ENCODE measurements at places on chromosomes 4 and X.

DNA sequence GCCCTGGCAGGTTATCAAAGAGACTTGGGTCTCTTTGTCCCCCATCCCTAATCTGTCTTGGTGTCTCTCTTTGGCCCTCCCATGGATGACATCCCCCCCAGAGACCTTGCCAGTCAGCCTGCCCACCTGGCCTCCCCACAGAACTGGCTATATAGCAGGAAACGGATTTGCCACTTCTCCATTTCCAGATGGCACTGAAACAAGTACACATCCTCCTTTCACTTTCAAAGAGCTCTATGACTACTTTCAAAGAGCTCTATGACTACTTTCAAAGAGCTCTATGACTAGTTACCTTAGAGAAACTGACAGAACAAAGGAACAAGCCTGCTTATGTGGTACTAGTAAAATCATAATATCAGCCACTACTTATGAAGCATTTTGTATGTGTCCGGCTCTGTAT lies 175.3 kb downstream of the MAML3 start:
- DNase-seq = peak; percentile 14

DNA sequence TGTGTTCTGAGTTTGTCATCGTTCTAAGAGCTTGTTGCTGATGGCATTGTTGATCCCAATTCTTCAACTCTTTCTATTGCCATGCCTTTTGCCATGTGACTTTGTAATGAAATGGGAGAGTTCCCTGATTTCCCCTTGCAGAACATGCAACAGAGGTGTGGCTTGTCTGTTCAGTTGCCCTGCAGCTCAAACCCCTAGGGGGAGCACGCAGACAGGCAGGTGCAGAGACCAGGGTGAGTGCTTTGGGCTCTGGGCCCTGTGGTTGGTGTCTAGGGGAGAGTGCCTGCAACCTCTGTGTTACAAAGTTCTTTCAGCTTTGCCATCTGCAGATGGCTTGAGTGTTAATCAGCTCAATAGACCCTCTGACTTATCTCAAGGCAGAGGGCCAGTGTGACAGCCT lies 332.7 kb downstream of the MID1IP1 start:
- no peak for DNase-seq

- DNase-seq = no peak
Measured at GRCh38 chr4:112736718-112737135, 99.8 kb downstream of the LARP7 start.

DNA sequence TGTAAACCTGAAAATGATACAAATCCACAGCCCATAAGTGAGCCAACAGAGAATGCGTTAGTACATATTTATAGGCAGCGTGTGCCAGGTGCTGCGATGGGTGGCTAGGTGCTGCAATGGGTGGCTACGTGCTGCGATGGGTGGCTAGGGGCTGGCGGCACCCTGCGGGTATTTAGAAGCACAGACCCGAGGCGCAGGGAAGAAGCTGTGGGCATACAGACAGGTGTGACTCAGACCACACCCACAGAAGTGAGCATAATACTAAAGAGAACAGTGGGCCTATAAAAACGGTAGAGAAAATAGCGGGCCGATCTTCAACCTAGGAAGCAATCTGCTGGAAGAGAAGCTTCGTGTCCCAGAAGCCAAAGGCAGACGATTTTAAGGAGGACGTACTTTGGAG lies 81.1 kb downstream of the FAT1 start:
- DNase-seq = no peak

DNA sequence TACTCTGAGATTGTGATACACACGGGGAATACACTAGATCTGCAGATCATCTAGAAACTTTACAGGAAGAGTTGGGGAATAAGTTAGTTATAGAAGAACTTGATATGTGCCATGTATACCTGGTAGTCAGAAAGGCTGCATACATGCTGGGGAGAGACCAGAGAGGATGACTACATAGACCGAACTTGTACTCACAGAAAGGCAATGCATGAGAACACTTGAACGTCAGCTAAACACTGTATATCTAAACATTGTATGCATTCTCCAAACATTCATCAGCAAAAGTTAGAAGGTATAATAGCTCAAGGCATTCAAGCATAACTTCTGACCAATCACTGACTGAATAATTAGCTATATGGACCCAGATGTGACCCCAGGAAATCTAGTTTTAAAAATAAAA lies 78.0 kb upstream of the PDHA2 start:
- DNase-seq = no peak

- DNase-seq = peak; percentile 56
Measured at GRCh38 chrX:79138658-79139241, 5.7 kb upstream of the GPR174 start.

DNA sequence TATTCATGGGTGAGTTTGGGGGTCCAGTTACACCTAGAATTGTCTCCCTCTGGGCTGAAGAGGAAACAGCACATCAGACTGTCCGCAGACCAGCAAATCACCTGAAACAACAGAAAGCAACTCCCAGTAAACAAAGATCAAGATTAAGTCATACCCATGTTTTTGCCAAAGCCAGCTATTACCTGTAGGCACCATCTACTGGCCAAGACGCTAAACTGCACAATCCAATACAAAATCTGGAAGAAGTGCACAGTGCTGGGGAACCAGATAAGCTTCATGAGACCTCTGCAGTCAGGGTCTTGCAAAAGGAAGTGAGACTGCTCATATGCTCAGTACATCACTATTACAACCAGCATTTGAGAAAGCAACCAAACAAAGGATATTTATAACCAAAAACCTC lies 157.5 kb upstream of the ITM2A start:
- DNase-seq = no peak

DNA sequence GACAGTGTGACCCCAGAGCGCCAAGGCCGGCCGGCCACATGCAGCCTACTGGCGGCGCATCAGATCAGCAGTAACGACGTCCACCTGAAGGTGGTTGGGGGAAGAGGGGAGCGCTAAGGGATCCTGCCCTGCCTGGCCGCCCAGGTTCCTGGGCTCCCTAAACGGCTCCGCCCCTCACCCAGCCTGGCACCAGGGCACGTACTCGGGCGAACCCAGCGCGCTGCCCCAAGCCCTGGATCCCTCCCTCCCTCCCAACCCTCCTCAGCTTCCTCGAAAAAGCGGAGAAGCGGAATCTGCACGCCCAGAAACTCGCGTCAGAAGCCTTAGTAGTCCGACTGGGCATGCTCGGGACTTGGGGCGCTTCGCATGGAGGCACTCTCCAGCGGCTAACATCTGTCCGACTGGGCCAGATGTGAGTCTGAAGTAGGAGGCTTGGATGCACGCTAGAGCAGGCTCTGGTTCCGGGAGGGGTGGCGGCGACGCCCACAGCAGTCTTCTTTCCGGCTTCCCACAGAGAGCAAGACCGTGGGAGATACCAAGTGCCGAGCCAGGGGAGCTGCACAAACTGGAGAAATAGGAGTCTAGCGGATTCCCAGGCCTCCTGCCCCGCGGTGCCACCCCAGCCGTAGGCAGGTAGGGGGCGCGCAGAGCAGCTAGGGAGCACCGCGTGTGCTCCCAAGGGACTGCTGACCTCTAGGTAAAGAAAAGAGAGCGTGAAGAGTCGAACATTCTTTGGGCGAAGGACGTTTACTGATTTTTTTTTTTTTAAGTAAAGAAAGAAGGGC lies 114.3 kb upstream of the TEX13C start:
- peak; percentile 0 for DNase-seq

DNA sequence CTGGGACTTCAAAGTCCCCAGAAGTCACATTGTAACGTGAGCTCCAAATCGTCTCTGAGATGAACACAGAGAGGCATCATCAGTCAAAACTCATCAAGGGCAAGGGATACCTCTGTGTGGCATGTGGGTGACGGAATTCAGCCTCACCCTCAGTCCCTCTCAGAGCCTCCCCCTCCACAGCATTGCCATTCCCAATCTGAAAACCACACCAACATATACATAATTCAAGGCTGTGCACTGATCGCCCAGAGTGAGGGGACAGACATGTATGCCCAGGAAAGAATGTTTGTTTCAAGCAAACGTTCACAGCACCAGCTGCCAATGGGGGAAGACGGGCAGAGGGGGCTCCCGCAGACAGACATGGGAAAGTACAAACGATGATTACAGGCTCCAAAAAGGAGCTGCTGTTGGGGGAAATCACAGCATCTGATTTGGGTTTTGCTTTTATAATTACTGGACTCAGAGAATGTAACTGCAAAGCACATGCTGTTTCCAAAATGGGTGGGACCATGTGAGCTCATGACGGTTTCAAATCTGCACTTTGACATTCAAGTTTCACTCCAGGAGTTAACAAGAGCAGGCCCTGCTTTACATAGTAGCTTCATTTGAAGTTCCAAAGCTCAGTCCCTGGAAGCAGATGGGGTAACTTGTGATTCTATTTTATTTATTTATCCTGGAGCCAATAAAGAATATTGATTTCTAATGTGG lies 88.3 kb downstream of the CLCN4 start:
- DNase-seq = no peak

- no peak for DNase-seq
Measured at GRCh38 chrX:16807548-16807947, 21.3 kb downstream of the TXLNG start.

- DNase-seq = peak; percentile 1
Measured at GRCh38 chrX:102517326-102517725, 787 bp upstream of the TMSB15A start.

GRCh38 chr4:87030755-87031441 lies 96.1 kb downstream of the AFF1 start:
- no peak for DNase-seq

DNA sequence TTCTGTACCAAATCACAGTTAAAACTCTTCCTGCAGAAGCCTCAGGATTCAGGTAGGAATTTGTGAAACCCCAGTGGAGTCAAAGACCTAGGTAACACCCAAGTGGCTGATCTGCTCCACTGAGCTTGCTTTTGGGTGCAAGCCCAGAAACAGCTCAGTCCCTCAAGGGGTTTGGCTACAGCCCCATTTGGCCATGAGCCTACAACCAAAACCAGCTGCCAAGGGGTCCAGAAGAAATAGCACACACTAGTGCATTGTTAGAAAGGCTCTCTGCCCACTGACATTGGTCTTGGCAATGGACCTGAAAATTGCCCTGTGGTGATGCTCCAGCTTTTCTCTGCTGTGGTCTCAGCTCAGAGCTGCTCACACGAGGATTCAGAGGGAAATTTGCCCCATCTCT lies 577.4 kb upstream of the INTU start:
- no peak for DNase-seq

- no peak for DNase-seq
Measured at GRCh38 chr4:19051831-19052230, 1030.3 kb upstream of the LCORL start.

- DNase-seq = peak; percentile 93
Measured at GRCh38 chrX:23907498-23908218, at the start of the genes APOO and CXorf58. TSS of gene APOO (minus strand) at chrX:23907938. CDS start at chrX:23907702, 236 bp downstream. TSS of gene CXorf58 (plus strand) at chrX:23908006. CDS start at chrX:23910303, 2,297 bp downstream.

DNA sequence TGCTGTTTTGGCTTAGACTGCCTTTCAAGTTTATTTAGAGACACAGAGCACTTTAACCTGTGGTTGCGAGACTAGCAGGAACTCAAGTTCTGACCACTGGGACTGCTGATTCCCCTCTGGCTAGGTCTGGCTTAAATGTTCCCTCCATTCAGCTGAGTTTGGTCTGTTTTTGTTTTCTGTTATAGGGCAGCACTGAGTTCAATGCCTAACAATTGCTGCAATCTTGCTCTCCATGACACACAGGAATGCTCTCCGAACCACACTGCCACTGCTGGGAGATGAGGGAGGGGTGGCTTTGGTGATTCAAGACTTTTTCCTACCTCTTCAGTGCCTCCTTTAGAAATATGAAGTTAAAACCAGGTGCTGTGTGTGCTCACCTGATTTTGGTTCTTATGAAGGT lies 106.3 kb upstream of the EOLA2 start:
- DNase-seq = no peak

DNA sequence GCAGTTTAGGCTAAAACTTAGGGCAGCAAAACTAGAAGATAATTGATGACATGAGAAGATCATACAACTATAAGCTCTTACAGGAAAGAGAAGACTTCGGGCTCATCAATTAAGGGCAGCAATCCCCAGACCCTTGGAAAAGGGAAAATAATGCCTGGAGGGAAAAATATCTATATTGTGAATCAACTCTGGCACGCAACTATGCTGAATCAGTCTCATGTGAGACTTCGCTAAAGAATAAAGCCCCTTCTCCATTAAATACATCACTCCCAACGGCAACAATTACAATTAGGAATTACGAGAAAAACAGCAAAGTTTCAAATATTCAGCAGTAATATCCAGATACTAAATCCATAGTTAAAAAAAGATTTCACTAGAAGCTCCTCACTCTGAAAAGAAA lies 2016.8 kb upstream of the IGFBP7 start:
- DNase-seq = no peak

- no peak for DNase-seq
Measured at GRCh38 chr4:127505203-127505602, 127.6 kb upstream of the INTU start.

GRCh38 chrX:10842646-10843045 lies 222.3 kb upstream of the MID1 start:
- DNase-seq = no peak

- DNase-seq = no peak
Measured at GRCh38 chrX:100264200-100264599, 145.9 kb downstream of the PCDH19 start.

GRCh38 chrX:140104760-140105159 lies 139.4 kb upstream of the CXorf66 start:
- no peak for DNase-seq

GRCh38 chr4:124866301-124866700 lies 153.8 kb upstream of the ANKRD50 start:
- no peak for DNase-seq

DNA sequence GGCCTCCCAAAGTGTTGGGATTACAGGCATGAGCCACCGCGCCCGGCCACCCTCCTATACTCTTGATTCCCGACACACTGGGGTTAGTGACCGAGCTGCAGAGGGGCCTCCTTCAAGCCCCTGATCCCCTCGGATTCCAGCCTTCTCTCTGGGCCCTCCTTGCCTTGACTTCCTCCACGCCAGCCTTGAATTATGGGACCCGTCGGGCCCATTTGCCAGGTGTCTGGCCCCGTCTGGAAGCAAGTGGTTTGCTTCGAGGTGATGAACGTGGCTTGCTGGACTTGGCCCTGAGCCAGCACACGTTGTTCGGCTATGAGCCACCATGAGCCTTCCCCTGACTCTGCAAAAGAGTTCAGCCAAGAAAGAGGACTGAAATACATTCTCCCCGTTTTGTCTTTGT lies 37.4 kb upstream of the GRPEL1 start:
- DNase-seq = no peak

Measured in CD4-positive, alpha-beta T cell treated with Interleukin-17A for 1 hour (primary cell).